Gastrocnemius medialis (tissue), 4 donors: ENCODE measurements at places on chromosomes 3 and 15. TPM values are rescaled to one million over a fixed set of nuclear protein-coding genes. Genes with fewer than 3 reads are reported as not detected.

CAPN7 gene
- total RNA-seq, result 33.8 TPM

CD47 gene
- total RNA-seq, result 26.0 TPM

GPR62 gene
- total RNA-seq, result 2.5 TPM

RETNLB gene
- not detected for total RNA-seq

NANOGP8 gene
- total RNA-seq, result not detected

MLF1 gene
- 18.7 TPM for total RNA-seq

SPTBN5 gene
- 0.05 TPM for total RNA-seq

KLHL40 gene
- 475 TPM for total RNA-seq

CCK gene
- total RNA-seq, result not detected

ALDH1L1 gene
- 60.4 TPM for total RNA-seq

GRM7 gene
- not detected for total RNA-seq

TMCO5A gene
- not detected for total RNA-seq

DNAJB8 gene
- not detected for total RNA-seq

HRH1 gene
- 1.2 TPM for total RNA-seq

- no peak for DNase-seq
Observed at GRCh38 chr3:13420045-13420830, at the start of gene NUP210. Gene NUP210 (minus strand): TSS chr3:13420322. CDS start chr3:13420226, 96 bp downstream.

GRCh38 chr15:29039466-29040369 is 153.9 kb downstream of the APBA2 start:
- DNase-seq, result no peak

GRCh38 chr15:44736181-44736765 is at the start of gene TRIM69:
Gene TRIM69 (plus strand): TSS chr15:44736528. CDS start chr15:44736705, 177 bp downstream.
- no peak for DNase-seq

DNA sequence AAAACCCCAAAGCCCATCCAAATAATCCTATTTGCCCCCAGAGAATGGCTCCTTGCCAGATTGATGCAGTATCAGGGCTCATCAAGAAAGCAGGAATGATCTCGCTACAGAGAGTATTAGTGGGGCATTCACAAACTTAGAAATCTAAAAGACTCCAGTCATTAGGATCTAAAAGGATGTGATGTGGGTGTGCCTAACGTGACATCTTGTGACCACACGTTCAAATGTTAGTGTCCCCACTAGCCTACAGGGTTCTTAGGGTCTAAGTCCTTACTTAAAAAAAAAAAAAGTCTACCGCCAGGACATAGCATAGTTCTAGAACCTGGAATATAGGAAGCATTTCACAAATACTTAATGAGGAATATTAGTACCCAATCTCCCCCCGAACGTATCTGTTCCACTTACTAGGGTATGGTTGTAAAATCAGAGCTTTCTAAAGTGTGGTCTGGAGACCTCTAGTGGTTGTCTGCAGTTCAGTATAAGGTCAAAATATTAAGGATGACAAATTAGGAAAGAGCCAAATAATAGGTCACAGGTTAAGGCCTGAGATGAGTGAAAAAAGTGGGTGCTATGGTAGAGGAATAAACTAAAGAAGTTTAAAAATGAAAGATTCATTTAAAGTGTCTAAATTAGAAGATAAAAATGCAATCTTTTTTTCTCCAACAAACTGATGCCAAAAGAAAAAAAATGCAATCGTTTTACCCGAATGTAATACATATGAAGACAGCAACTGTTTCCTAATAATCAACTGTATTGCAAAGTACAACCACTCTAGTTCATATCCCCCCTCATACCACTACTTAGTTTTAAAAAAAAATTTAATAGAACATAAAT is 4.2 kb upstream of the CHRM5 start:
- no peak for DNase-seq

- no peak for DNase-seq
Observed at GRCh38 chr3:94593526-94594150, 530.8 kb downstream of the NSUN3 start.

- DNase-seq, result peak; percentile 30
Observed at GRCh38 chr3:172559020-172559419, 35.8 kb upstream of the TNFSF10 start.

DNA sequence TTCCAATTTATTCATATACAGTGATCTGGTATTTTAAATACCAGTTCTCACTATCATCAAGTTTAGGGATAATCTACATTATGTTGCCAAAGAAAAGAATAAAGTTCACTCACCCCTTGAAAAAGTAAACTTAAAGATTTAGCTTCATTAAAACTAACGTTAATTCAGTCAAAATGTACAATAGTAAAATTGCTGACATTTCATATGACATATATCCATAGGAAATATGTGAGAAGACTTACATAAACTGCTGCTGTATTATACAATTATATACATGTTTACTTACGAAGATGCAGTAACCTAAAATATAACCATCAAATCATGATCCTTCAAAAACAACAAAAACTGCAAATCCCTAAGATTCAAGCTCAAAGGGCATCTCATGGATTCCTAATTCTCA is 44.0 kb downstream of the ATR start:
- DNase-seq, result no peak

DNA sequence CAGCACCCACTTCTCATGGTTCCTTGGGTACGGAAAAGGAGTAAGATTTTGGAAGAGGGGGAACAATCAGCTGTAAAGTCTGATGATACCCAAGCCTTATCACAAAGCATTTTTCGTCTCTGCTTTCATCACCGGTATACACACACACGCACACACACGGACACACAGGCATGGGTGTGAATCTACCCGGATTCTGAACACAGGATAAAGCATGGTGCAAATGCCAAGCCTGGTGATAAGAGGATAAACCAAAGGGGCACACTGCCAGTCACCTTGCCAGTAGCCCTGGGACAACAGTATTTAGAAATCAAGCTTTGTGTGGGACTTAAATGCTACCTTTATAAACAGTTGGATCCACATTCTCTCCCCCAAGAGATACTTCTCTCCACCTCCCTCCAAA is 22.2 kb downstream of the FAM174B start:
- no peak for DNase-seq

- DNase-seq, result no peak
Observed at GRCh38 chr3:190847436-190847835, 15.1 kb downstream of the GMNC start.

DNA sequence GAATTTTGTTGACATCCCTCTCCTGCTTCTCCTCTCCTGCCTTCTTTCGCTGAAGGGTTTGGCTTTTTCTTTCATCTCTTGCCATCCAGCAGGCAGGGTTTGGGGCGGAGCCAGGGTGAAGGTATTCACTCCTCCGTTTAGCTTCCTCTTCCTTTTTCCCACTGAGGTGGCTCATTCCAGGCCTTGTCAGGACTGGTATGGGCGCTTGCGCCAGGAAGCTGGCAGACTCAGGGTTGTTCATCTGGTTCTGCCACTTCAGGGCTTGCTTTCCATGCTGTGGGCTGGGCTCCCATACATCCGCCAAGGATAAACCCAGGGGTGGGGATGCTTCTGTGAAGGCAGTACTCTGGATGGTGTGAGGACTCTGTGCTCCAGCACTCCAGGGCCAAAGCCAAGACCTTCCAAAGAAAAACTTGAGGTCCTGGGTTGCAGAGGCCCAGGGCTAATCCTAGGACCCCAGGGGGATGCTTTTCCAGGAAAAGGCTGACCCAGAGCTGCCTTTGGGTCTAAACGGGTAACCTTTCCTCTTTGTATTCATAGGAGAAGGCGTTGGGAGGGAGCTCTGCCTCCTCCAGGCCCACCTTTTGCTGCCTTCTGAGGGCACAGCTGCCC is 7.7 kb upstream of the AMOTL2 start:
- DNase-seq, result no peak

DNA sequence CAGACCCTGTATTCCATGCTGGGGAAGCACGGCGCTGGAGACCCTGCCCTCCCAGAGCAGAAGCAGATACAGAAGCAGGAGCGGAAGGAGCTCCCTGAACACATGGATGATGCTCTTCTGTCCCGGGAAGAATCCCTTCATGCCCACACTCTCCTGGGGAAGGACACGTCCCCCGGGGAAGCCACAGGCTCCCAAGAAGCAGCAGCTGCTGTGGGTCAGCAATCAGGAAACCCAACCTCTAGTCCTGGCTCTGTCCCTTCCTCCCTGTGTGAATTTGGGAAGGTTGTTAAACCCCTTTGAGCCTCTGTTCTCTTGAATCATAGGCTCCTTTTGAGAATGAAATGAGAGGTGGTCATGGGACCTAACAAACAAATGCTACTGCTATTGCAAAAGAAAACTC is 176.2 kb upstream of the TPM1 start:
- DNase-seq, result no peak

DNA sequence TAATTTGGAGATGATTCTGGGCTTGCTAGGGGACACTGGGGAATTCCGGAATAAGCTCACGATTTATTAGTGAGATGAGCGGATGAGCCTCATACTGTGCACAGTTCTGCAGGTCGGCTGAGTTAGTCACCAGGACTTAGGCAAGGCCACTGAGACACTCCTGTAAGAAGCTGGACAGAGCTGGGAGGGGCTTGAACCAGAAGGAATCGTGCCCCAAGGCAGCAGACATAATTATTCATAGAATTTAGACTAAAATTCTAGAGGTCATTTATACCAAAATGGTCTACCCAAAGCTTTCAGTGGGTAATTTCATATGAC is 121.4 kb downstream of the VGLL4 start:
- no peak for DNase-seq

GRCh38 chr3:156098437-156099035 is 21.8 kb upstream of the KCNAB1 start:
- DNase-seq, result no peak

- DNase-seq, result no peak
Observed at GRCh38 chr3:122410639-122411038, 5.2 kb downstream of the WDR5B start.

- no peak for DNase-seq
Observed at GRCh38 chr15:79310612-79310984, 314 bp upstream of the TMED3 start.

GRCh38 chr3:24523988-24524727 is 29.5 kb upstream of the THRB start:
- no peak for DNase-seq

- no peak for DNase-seq
Observed at GRCh38 chr3:167675848-167676247, 22.1 kb upstream of the WDR49 start.

GRCh38 chr15:96500508-96500907 is 170.0 kb downstream of the NR2F2 start:
- no peak for DNase-seq

DNA sequence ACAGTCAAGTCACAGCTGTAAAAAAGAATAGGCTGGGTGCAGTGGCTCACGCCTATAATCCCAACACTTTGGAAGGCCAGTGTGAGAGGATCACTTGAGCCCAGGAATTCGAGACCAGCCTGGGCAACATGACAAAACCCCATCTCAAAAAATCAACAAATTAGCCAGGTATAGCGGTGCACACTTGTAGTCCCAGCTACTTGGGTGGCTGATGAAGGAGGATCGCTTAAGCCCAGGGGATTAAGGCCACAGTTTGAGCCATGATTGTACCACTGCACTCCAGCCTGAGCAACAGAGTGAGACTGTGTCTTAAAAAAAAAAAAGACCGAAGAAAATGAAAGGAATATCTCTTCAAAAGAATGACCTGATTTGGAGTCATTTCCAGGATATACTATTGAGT is 6.6 kb downstream of the HERC1 start:
- no peak for DNase-seq

DNA sequence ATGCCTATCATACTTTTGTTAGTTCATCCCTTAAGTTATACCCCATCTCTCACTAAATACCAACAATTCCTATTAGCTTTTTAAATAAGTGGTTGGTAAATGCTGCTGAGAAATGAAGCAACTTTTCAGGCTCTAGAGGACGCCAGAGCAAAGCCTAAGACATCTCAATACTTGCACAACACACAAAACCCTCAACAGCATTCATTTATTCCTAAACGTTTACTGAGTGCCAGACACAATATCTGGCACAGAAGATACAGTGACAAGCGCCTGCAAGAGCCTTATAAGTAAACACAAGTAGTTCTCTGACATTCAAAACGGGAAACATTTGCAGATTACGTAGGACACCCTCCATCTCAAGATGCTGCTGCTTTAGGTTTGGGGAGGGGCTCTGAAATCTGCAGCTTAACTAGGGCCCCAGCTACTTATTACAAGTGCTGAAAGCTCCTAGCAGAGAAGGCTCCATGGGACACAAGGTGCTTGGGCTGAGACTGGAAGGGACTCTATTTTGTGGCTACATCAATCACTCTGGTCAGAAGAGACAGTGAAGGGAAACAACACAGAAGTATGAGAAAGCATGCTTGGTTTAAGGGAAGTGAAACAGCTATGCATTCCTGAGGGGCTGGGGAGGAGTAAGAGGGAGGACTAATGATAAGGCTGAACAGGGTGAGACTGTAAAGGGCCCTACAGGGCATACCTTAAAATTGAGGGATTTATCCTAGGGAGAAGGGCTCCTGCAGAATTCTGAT is 311.3 kb downstream of the PLCL2 start:
- no peak for DNase-seq

DNA sequence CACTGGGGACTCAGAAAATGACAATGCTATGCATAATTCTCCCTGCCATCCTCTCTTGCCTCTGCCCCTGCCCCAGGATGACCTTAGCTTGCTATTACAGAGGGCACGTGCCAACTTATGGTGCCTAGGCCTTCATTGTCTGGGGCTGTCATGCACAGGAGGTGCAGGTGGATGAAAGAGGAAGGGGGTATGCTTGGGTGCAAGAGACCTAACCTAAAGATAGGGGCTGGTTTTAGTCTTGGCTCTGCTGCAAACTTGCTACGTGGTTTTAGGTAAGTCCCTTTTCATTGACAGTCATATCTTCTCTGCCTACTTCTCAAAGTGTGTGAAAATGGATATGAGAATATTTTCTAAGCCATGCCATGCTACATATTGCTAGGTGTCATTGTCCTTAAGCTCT is 161.3 kb downstream of the EPHB1 start:
- DNase-seq, result no peak

DNA sequence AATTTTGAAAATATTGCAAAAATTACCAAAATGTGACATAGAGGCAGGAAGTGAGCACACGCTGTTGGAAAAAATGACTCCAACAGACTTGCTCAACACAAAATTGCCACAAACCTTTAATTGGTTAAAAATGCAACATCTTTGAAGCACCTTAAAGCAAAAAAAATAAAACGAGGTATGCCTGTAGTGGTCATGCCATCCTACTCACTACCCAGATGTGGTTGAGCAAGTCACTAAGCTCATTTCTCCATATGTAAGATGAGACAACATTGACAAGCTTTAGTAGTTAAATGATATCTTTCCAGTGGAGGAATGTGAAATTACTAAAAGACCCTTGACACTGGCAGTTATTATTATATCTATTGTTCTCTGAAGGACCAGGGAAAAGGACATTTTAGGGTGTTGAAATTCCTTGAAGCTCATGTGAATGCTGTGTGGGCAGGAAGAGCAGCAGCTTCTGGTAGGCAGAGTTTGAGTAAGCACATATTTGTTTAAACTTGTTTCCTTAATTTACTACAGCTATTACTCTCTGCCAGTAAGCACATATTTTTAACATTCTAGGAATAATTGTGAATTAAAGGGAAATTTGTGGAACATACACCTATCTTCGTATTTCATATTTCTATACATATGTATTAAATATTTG is 131.6 kb upstream of the P2RY1 start:
- DNase-seq, result no peak
